ENCODE measurements at places on chromosomes 1 and 21.

- DNase-seq: no peak
These were observed 158.7 kb downstream of the SIPA1L2 start for GRCh38 chr1:232471250-232471649.

DNA sequence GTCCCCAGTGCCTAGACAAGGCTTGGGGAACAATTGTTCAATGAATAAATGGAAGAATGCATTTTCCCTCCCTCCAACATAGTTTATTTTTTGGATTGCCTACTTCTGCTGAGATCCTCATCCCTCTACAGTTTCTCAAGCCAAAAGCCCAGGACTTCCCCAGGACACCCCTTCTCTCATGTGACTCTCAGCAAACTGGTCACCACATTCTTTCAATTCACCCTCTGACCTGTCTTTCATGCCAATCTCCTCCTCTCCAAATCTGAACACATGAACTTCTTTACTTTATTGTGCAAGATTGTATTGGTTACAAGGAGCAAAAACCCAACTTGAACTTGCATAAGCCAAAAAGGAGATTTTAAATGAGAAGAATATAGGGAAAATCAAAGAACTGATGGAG lies 103.2 kb upstream of the JUN start:
- DNase-seq: no peak

DNA sequence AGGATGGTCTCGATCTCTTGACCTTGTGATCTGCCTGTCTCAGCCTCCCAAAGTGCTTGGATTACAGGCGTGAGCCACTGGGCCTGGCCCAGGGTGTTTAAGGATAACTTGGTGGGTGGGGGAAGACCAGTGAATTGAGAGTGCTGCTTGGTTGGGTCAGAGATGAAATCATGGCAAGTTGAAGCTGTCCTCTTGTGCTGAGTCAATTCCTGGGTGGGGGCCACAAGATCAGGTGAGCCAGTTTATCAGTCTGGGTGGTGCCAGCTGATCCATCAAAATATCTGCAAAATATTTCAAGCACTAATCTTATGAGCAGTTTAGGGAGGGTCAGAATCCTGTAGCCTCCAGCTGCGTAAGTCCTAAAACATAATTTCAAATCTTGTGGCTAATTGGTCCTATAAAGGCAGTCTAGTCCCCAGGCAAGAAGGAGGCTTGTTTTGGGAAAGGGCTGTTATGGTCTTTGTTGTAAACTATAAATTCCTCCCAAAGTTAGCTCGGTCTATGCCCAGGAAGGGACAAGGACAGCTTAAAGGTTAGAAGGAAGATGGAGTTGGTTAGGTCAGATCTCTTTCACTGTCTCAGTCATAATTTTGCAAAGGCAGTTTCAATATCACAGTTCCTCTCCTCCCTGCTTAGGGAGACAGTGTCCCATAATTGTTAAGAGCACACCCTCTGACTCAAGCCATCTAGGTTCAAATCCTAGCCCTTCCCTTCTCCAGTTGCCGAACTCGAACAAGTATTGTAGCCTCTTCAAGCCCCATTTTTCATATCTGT lies 66.8 kb upstream of the BACH1 start:
- DNase-seq: no peak

DNA sequence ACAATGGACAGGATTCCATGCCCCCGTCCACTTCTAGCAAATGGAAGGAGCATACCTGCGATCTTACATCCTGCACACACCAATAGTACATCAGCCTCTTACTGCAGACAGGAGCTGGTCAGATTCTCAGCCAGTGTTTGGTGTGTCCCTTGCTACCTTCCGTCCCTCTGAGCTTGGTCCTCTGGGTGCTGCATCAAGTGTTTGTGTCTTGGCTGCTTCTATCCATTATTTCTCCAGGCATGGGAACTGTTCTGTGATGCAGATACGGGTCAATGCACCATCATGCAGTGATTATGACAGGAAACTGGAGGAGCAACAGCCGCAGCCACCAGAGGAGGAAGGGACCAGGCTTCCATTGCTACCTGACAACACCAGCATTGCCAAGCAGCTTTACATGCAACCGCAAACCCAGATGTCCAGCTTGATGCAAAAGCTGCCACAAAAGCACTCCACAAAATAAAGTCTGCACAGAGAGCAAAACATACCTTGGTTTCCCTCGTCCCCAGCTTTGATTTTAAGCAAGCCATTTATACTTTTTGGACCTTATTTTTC lies 21.9 kb upstream of the OVAAL start:
- DNase-seq: no peak

DNA sequence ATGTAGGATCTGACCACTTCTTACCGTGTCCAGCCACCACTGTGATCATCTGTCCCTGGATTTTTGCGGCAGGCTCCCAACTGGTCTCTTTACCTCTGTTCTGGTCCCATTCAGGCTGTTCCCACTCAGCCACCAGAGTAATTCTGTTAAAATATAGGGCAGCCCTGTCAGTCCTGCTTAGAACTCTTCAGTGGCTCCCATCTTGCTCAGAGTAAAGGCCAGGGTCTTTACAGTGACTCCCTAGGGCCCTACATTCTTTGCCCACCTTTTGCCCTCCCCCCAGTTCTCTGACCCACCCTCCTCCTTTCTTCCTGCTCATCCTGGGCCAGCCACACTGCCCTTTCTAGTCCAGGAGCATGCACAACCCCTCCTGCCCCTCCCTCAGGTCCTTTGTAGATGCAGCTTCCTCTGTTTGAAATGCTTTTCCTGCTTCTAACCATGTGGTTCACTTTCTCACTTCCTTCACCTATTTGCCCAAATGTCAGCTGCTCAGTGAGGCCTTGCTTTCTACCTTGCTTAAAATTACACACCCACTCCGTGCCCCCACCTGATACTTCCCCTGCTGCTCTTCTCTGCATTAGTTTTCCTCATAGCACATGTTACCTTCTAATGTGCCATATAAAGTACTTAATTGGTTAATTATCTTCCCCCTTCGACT lies 7.8 kb downstream of the UBIAD1 start:
- DNase-seq: no peak
